ENCODE measurements at places on chromosomes 5 and 9.

GRCh38 chr9:92590377-92590776 is 54.6 kb upstream of the ECM2 start:
- DNase-seq, result peak; percentile 82

GRCh38 chr5:134063188-134063820 is 51.2 kb upstream of the TCF7 start:
- DNase-seq, result no peak

GRCh38 chr5:57032151-57032551 is 80.2 kb upstream of the MIER3 start:
- DNase-seq, result no peak

DNA sequence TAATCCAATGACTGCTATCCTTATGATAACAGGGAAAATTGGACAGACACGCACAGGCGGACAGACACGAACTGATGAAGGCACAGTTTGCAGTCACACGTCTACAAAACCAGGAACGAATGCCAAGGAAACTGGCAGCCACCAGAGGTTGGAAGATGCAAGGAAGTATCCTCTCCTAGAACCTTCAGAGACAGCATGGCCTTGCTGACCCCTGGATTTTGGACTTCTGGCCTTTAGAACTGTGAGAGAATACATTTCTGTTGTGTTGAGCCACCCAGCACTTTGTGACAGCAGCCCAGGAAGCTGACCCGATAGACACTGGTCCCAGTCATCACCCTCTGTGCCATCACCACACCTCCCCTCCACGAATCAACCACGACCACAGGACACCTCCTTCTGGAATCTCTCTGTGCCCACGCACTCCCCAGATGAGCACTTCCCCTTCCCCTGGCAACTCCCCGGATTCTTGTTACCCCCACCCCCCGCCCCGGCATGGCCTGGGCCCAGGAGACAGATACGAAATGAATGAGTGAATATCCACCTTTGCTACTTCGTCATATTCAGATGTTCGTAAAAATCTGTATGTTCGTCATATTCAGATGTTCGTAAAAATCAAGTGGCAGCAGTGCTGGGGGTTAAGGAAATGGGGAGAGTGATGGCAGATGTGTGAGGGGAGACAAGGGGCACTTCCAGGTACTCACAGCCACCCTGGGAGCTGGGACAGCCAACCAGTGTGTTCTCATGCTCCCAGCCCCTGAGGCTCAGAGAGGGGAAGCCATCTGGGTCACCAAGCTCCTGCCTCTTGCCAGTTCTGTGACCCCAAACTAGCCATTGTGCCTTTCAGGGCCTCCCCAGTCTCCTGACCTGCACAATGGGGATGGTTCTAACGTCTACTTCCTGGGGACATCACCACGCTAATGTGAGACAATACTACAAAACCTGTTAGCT is 18.5 kb downstream of the GBGT1 start:
- no peak for DNase-seq

DNA sequence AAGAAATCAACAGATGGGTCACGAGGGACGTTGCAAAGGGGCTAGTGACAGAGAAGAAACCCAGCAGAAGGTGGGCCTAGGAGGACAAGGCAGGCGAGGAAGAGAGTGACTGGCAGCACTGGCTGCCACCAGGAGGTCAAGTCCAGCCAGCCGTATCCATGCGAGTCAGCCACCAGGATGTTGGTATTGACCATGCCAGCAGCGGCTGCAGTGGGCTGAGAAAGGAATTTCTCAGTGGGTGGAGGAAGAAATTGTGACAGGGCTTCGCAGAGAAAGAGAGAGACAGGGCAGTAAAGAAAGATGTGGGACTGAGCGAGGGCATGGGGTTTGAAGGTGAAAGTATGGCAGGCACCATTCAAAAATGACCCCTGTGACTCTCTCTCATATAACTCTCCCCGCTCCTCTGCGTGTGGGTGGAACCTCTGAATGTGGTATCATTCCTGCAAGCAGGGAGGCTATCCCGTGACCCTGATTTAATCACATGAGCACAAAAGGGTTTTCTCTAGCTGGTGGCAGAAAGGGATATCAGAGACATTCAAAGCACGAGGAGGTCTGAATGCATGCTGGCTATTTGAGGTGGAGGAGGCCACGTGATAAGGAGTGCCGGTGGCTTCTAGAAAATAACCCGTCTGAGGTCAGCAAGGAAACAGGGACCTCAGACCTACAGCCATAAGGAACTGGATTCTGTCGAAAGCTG is 45.4 kb upstream of the FBXW11 start:
- no peak for DNase-seq

DNA sequence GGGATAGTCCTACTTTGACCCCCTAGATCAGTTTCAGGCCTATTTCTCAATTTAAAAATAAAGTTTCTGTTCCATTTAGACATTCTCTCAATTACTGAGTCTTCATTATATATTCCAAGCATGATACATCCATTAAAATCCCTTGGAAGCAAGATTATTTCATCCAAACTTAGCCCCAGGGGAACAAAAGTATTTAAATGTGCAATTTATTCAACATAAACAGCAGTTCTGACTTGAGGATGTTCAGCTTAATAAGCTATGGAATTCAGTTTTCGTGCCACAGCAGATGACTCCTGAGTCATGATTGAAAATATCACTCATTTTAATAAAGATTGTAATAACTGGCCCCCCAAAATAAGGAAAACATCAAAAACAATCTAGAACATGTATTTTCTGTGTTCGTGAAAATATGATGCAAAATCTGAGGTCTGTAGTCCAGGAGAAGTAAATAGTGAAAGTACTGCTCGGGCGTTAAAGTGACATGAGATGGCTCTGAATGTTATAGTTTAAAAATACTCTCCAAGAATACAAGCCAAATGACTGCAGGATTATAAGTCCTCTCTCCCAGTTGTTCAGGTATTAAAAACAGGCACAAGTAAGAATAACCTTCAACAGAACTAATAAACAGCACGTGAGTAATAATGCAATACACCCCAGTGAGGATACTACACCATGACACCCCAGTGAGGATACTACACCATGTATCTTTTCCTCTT is 67.1 kb downstream of the RETREG1 start:
- no peak for DNase-seq

DNA sequence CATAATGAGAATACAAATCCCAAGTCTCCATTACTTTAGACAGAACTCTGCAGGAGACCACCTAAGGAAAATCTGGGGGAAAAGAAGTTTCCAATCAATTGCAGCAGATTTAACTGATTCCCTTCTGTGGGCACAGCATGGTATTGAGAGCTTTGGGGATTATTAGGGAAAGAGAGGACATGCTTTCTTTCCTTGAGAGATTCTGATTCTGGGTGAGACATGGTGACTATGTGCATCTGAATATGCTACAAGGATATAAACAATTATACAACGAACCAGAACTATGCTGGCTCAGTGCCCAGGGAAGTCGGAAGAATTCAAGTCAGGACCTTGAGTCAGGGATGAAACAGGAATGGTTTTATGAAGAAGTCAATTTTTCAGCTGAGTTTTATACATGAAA is 183.7 kb downstream of the PDE4D start:
- no peak for DNase-seq

- no peak for DNase-seq
Measured at GRCh38 chr5:32460702-32461101, 16.2 kb upstream of the ZFR start.

DNA sequence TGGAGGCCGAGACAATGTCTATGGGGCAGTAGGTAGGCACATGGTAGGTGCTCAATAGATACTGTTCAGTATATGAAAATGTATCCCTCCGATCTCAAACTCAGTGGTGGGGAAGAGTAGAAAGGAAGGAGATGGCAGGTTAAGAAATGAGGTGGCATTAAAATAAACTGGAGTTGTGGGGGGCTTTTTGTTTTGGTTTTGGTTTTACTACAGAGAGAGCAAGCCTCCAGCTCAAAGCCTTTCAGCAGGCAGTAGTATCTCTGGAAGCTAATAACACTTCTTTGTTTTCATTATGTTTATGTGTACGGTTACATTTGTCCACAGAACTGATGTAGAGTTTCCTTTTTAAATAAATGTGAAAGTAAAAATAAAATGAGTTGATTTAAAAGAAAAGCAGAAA is 8.6 kb downstream of the MFAP3 start:
- no peak for DNase-seq

DNA sequence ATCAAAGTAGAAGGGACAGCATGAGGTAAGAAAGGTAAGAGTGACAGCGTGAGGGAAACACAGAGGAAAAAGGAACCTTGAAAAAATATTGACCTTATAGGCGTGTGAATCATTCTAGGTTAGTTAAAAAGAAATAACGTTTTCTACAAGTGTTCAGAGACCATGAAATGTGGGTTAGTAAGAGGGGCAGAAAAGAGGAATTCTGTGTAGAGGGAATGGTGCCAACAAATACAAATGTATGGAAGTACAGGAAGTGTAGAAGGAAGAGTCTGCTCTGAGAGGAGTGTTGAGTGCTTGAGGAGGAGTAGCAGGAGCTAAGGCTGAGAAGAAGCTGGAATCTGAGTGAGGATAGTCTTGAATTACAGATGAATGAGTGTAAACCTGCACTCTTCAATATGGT is 418.6 kb upstream of the RIOK2 start:
- no peak for DNase-seq

GRCh38 chr5:5781335-5781734 is 358.9 kb downstream of the ICE1 start:
- DNase-seq, result no peak

GRCh38 chr9:127444921-127445850 is 6.0 kb downstream of the RPL12 start:
- no peak for DNase-seq

DNA sequence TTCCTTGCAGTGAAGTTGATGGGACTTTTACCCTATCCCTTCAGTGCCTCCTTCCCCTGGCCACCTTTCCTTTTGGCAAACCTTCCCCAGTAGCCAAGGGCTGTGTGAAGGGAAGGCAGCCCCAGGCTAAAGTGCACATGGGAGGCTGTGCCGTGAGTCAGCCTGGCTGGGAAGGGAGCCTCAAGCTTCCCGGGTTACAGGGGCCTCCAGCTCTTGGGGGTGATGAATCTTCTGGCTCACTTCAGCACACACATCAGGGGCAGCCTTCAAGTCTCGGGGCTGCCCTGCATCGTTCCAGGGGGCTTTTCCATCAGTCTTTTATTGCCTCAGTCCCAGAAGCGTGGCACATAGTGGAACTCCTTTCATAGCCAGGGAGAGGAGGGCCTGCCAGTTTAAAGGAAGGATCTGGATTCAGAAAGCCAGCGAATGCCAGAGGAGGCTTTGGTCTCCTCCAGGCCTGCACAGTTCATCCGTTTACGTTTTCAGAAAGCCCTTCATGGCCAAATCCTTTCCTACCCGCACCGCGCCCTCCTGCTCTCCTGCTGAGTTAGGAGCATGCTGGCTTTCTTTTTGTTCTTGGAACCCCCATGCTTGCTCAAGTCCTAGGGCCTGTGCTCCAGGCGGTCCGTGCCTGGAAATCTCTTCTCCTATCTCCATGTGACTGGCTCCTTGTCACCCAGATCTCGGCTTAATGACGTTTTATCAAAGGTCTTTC is 134.8 kb upstream of the KLF4 start:
- no peak for DNase-seq
